ENCODE measurements at places on chromosomes 3 and 15.
A peak's percentile ranks its signal among the peaks of the same experiment; 100 is the strongest.

GRCh38 chr3:169558371-169558770 lies 105.1 kb downstream of the MECOM start:
- no peak for DNase-seq

GRCh38 chr15:93223803-93224202 lies 134.8 kb upstream of the RGMA start:
- DNase-seq: no peak

GRCh38 chr15:40054605-40054854 lies 15.5 kb upstream of the SRP14 start:
- no peak for DNase-seq

- DNase-seq: no peak
Measured at GRCh38 chr3:66099541-66100065, 60.9 kb upstream of the MAGI1 start.

DNA sequence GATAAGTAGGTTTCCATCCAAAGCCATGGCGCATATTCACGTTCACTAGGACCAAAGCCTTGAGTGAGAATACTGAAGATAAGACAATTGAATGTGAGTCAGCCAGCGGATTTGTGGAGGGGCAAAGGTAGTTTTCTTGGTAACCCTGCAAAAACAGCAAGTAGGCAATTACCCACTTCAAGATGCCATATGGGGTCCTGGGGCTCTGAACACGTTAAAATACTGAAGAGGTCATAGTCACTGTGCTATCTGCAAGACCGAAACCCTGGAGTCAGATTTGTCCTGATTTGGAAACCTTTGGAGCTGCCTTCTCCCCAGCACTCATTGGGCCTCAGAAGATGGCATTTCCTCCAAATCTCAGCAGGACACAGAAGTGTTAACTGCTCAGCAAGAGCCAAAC lies 646.9 kb upstream of the LMCD1 start:
- no peak for DNase-seq

DNA sequence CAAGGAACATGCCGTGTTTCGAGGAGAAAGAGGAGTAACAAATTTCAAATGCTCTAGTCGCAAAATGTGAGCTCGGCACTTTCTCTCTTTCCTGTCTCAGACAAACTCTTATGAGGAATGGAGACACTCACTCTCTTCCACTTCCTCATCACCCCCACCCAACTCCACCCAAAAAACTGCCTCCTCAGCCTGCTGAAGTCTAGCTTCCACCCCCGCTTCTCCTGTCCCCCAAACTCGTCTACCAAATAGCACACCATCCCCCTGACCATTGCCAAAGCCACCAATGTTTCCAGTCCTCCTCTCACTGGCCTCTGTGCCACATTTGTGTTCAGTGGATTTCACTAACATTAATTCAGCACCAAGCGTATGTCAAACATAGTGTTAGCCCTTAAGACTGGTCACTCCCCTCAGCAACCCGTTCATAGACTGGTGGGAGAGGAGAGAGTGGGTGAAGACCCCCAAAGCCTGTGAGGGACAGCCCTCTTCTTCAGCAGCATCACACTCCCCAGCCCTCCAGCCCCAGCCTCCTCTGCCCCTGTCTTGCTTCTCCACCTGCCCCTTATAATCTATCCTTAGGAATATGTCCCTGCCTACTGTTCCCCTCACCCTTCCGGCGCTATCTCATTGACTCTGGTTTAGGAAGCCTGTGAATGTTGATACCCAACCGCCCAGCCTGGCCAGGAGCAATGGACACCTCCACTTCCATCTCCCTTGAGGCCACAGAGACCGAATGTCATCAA lies 77.3 kb downstream of the FAM174B start:
- DNase-seq: no peak

DNA sequence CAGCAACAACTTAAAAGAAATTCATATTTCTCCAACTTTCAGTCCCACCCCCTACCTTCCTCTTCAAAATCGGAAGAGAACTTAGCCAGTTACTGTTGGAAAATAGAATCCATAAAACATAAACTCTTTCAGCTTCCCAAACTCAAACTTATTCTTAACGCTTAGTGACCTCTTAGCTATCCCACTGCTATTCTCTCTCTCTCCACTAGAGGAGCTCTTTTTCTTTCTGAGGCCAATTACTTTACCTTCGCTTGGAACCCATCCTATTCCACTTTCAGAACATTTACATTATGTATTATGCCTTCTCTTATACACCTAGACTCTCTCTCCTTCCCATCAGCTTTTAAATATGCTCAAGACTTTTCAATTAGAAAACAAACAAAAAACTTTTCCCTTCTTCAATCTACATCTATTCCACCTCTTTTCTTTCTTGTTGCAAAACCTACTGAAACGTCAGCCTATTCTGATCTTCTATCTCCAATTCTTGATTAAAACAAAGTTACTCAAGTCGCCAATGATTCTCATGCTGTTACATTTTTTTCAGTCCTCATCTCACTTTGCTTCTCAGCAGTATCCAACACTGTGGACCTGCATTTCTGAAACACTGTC lies 13.4 kb upstream of the GHSR start:
- DNase-seq: no peak

DNA sequence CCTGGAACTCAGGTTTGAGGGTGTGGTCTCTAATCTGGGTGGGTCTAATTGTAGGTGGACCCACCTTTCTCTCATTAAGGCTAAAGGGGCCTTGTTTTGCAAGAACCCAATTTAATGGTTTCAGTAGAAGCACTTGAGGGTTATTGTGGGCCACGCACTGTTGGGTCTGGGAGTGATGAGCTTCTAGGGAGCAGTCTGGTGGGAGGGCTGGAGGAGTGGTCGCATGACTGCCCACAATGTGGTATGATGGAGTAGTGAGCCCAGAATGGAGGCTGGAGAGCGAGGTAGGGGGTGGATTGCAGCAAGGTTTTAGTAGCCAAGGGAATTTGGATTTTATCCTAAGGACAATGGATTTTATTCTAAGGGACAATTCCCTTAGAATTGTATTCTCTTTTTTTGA lies 2.7 kb downstream of the TATDN2 start:
- no peak for DNase-seq

DNA sequence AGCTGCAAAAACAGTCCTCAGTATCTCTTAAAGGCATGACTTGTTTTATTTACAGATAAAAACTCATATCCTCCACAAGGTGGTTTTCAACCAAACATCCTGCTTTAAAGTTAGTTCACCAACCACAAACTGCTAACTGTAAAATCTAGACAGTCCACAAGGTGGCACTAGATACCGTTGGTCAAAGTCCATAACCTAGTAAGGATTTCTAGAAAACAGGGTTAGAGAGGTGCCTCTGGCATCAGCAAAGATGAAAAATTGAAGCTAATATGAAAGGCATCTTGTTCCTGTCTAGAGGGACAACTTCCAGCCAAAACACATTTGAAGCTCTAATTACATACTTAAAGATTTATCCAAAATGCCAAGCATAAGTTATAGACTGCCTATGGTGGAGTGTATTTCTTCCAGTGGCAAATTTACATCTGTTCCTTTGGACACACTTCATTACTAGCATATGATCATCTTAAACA lies 56.0 kb downstream of the ZMAT3 start:
- DNase-seq: peak; percentile 36

DNA sequence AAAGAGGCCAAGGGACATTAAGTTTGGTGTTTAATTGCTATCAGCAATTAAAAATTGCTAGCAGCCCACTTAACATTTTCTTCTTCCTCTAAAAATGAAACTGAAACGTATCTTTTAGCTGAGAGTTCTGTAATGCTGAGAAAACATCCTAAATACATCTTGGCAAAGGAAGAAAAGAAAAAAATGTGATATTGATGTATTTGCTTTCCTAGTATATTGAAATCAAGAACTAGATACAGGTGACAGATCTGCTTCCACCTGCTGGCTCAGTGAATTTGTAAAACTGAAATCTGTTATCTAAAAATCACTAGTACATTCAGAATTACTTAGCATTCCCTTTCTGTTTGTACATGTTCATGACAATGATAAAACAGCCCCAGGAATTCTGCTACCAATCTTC lies 283.2 kb downstream of the ZBTB20 start:
- no peak for DNase-seq

DNA sequence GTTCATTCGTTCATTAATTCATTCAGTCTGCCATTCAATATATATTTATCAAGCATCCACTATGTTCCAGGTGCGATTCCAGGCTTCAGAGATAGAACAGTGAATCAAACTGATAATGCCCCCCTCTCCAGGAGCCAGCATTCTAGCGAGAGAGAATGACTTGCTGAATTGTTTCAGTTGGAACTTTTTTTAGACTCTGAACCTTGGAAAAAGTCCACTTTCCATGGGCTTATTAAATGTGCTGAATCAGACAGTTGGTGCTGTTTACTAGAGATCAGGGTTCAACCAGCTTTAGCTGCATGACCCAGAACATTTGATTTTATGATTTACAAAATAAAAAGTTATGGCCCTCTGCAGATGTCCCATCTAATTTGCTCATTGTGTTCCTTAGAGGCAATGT lies 213.2 kb downstream of the THSD4 start:
- DNase-seq: no peak

DNA sequence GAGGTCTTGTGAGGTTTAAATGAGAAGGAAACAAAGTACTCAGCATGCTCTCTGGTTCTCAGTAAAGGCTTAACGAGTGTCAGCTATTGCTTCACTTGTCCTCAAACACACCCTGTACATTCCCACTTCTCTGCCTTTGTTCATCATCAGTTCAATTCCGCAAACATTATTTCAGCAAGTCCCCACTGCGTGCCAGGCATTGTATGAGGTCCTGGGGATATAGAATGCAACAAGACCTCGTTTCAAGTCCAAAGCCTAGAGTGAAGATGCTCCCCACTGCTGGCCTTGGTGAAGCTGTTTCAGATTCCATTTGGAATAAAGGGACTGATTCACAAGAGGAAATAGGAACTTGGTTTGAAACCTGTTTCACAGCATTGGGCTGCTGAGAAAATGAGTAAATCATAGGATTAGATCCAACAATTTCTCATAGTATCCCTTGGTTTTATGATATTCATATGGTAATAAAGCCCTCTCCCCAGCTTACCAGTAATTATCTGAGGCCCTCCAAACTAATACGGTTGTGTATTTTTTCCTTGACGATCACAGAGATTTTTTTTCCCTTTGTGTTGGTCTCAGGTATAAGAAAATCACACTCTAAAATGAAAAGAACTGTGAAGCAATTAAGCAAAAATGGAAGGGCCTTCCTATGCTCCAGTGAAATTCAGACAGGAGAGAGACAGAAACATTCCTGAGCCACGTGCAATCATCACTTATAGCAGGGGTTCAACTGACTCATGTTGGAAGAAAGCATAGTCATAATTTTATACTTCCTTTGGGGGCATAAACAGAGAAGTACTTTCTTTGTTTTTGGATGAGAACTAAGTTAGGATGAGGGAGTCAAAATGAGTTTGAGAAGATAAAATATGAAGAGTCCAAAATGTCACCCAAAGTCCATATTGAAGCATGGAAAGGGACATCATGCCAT lies 258.6 kb downstream of the RORA start:
- DNase-seq: no peak

DNA sequence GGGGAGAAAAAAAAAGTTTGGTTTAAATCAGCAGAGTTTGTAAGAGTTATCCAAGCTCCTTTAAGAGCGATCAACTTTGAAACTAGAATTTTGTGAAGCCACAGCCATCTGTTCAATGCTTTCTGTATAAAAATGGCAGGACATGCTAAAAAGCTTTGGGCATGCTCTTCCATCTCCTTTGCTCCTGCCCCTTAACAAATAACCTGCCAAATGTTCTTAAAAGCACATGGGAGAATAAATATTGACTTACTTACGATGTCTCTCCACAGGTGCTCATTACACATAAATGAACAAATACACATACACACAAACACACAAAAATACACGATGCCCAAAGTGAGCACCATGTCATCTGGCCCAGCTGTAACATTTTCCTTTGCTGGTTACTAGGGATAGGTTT lies 211.8 kb upstream of the DPH6 start:
- DNase-seq: no peak

- DNase-seq: no peak
Measured at GRCh38 chr15:70833861-70834765, 19.8 kb downstream of the LARP6 start.

DNA sequence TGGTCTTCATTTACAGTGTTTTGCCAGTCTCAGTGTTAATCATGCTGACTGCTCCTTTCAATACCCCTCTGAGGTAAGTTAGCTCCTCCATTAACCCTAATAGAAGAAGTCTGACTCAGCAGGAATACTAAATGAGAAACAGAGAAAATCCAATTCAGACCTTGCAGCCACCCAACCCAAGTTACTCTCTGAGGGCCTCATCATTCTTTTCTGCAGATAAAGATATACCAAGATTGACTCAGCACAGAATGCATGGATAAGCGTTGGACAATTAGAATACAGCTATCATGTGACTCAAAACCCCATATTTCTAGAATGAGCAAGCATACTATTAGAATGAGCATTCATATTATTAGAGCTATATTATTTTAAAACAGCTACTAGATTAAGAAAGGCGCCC lies 389.1 kb upstream of the SGO1 start:
- no peak for DNase-seq

Data from stimulated activated CD4-positive, alpha-beta T cell treated with anti-CD3 and anti-CD28 coated beads, TNF-alpha, amount 100 ng/mL, for 1 hour (primary cell).